ENCODE measurements at places on chromosomes 2 and 18.

- peak; percentile 51 for DNase-seq
Measured at GRCh38 chr2:189109921-189110397, 69.6 kb downstream of the COL5A2 start.

- no peak for DNase-seq
Measured at GRCh38 chr2:43948370-43948769, 47.4 kb downstream of the LRPPRC start.

DNA sequence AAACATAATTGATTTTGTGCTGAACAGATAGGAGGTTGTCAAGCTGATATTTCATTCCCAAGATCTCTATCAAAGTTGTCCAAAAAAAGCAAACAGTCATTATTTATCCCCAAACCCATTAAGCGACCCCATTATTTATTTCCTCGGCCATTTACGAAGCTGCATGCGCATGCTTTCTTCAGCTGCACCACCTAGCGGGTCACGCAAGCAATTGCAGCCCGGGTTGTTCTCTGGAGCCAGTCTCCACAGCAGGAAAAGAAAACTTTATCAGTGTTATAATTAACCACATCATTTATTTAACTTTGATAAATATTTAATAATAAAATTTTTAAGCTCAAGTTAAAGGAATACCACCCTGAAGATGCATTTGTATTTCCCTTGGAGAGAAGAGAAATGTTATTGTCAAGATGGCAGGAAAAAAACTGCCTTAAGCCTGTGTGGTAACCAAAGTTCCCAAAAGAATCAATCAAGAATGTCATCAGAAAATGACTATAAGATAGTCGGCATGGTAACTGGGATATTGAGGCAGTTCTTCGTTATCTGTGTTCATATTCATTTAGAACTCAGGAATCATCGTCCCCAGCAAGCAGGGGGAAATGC lies 304.7 kb downstream of the FBXO15 start:
- peak; percentile 40 for DNase-seq

DNA sequence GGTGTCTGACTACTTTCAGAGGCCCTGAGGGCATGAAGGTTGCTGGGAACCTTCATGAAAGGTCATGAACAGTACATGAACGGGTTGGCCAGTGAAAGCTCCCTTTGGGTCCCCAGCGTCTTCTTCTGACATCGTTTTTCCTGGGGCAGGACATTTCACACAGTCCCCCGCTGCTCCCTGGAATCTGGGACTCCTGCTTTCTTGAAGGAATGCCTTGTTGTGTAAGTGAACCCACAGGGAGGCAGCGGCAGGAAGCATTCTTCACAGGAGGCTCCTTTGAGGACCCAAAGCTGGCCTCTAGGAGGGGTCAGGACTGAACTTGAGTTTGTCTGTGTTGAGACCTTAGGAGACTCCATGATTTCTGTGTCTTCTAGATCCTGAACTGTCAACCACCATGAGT lies 144.3 kb downstream of the KCNE4 start:
- DNase-seq, result peak; percentile 4

DNA sequence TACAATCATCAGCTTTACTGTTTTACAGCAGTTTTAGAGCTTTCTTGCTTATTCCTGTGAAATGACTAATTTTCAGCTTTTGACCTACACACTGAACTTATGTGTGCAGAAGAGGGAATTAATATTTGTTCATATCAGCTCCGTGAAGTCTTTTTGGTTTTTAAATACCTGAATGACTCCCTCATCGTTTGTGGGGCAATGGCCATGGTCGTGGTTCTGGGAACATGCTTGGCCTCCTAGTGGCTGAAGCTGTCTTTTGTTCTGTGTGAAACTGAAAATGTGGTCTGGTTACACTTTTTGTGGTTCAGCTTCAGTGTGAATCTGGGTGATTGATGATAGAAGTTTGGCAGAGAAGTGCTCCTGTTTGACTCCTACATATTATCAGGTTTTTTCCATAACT lies 408.1 kb downstream of the THSD7B start:
- DNase-seq, result peak; percentile 70

DNA sequence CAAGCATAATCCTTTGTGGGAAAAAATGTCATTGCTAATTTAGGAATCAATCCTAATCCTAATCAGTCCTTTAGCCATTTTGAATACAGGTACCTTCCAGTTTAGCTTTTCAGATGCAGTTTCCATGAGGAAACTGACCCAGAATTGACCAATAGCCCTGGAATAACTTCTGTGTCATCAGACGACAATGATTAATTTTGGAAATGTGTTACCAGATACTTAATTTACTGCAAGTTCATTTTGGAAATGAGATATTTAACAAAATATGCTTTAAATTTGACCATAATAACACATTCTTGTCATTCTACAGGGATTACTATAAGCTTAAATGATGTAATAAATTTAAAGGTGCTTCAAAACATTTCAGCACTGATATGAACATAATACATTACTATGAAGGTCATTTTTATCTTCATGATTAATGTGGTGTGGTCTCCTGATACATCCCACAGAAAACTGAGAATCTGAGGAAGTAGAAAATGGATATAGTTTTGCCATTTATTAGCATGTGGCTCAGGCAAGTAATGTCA lies 129.8 kb upstream of the SH3BP4 start:
- peak; percentile 68 for DNase-seq

- peak; percentile 77 for DNase-seq
Measured at GRCh38 chr2:202375033-202375608, 1.0 kb upstream of the BMPR2 start.

- DNase-seq, result no peak
Measured at GRCh38 chr18:35458271-35458670, 39.5 kb downstream of the INO80C start.

DNA sequence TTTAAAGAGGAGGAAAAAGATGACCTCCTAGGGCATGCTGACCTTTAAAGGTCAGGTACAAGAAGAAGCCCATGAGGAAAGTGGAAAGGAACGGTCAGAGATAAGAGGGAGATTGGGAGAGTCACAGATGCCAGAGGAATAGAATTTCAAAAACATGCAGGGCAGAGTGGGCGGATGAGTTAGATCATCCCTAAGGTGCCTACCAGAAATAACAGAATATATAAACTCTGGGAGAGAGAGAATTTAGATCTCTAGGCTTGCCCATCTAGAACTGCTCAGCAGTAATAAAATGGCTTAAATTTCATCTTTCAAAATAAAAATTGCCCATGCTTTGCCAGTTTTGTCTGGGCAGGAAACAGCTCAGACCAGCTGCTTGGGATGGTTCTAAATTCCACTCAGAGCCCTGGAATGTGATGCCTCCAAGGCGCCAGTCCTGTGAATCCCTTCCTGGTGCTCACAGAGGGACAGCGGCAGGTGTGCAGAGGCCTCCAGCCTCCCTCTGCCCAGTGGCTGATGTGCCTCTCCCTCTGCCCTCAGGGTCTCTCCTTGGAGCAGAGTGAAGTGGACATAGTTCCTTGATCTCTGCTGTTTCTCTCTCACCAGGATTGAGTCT lies 130.9 kb downstream of the ANTXR1 start:
- peak; percentile 36 for DNase-seq

DNA sequence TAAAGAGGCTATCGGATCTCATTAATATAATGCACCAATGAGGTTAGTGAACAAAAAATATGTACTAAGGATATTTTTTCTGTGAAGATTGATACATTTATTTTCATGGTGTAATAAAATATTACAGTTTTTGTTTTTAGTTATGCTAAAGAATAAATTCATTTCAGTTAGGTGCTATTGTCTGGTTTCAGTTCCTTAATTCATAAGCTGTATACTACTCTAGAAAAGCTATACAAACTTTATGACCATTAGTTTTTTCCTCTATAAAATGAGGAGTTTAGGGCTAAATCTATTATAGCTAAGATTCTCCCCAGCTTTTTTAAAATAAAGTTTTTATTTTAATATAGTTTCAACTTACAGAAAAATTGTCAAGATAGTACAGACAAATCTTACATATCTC lies 1311.7 kb upstream of the NXPH2 start:
- no peak for DNase-seq

DNA sequence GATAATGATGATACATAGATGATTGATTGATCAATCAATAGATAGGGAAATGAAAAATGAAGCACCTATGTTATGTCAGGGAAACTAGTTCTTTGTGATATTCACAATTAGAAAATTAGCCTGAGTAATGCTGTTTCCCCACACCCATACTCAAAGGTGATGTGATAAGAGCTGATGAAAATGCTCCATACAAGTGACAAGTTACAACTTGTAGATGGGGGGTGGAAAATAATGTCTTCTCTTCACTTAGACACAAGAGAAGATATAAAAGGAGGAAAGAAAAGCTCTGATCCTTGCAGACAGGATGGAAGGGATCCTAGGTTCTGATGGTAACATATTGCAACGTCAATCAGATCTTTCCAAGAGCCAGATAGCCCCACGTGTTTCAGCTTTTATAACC lies 365.9 kb downstream of the AKAIN1 start:
- no peak for DNase-seq

DNA sequence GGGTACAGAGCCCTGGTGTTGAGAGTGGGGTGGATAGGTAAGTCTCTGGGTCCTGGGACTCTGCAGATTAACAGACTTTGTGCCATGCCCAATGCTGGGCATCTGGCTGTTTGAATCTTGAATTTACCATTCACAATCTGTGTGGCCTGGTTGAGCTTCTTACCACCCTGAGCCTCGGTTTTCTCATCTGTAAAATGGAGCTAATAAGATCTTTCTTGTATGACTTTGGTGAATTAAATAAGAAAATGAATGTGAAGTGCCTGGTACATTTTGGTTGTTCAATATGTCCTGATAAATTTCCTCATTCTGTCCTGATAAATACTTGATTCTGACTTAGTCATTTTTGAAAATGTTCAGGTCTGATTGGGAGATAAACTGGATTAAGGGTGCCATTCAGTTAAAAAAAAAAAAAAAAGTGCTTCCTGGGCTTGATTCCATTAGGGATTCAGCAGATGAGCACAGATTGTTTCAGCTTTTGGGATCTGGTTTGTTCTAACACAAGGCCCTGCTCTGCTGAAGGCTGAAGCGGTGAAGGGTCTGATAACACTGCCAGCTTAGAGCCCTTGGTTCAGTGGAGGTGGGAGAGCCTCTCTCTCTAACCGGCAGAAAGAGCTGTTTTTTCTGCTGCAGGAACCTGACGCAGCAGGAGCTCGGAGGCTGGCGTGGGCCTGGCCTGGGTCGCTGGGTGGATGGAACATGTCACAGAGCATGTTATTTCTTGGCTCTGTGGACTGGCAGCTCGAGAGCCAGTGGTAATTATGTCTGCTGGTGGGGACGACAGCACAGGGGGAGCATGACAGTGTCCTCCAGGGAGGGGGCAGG lies 84.5 kb upstream of the MCFD2 start:
- DNase-seq, result no peak

- peak; percentile 68 for DNase-seq
Measured at GRCh38 chr18:53790786-53791185, 433.7 kb downstream of the MBD2 start.

DNA sequence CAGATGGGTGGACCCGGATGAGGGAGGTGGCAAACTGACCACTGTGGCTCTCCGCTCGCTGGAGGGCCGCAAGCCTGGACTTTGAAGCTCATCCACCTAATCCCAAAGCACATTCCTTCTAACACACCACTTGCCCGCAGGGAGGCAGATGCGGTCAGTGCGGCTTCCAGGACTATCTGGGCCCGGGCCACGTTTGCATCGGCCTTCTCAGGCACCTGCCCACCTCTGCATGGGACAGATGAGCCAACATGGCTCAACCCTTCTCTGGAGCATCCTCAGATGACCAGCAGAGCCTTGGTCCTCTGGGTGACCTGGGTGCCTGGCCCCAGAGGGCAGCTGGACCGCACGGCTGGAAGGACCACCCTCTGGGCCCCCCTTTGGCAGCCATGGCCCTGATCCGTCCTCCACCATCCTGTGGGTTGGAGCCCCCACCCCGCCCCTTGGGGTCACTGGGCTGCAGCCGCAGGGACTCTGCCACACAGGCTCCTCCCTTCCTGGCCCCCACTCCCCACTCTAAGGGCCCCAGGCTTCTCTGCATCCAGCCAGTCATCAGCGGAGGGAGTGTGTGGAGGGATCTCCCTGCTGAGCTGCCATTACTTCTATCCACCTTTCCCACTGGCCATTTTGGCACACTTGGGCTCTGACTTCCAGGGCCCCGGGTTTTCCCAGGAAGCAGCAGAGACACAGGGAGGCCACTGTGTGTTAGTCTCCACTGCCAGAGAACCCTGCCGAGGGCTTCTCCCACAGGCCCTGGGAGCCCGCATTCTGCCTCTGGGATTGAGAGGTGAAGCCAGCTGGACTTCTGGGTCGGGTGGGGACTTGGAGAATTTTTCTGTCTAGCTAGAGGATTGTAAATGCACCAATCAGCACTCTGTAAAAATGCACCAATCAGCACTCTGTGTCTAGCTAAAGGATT lies 12.3 kb downstream of the HDAC4 start:
- DNase-seq, result no peak

DNA sequence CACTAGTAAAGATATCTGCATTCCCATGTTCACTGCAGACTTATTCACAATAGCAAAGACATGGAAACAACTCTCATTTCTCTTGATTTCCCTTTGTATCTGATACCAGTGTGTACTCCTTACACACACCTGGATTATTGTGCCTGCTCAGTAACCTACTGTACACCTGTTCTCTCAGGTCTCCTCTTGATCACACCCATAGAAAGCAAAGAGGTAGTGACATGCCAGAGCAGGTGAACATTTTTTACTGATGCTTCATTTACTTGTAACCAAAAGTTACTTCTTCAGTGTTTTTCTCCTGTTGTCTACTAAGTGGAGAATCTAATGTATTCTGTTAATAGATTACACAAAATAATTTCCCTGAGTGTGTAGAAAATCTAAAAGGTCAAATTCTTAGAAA lies 46.8 kb downstream of the CDH19 start:
- no peak for DNase-seq

- DNase-seq, result no peak
Measured at GRCh38 chr2:169208026-169208425, 138.7 kb downstream of the DHRS9 start.

DNA sequence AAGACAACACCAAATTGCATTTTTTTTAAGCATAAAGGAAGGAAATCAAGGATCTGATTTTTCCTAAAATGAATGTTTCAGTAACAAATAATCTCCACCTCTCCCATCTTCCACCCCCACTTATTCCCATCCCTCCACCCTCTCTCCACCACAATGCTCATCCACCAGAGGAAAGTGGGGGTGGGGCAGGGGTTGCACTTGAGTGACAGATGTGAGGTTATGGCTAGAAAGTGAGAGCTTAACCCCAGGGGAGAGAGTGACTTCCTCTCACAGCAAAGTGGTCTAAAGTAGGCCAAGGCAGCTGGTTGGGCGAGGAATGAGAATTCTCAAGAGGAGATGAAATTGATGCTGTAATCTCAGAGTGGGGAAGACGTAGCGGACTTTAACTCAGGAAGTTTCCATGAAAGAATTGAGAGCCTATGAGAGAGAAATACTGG lies 104.7 kb downstream of the HNRNPLL start:
- DNase-seq, result no peak

GRCh38 chr2:199405241-199405640 lies 52.5 kb downstream of the SATB2 start:
- DNase-seq, result peak; percentile 8
